ENCODE measurements at places on chromosomes 12 and 14.
A peak's percentile ranks its signal among the peaks of the same experiment; 100 is the strongest.

- DNase-seq: no peak
Observed at GRCh38 chr14:34299360-34299759, 162.7 kb downstream of the SPTSSA start.

- DNase-seq: no peak
Observed at GRCh38 chr12:31658471-31659086, 909 bp upstream of the ETFBKMT start.

DNA sequence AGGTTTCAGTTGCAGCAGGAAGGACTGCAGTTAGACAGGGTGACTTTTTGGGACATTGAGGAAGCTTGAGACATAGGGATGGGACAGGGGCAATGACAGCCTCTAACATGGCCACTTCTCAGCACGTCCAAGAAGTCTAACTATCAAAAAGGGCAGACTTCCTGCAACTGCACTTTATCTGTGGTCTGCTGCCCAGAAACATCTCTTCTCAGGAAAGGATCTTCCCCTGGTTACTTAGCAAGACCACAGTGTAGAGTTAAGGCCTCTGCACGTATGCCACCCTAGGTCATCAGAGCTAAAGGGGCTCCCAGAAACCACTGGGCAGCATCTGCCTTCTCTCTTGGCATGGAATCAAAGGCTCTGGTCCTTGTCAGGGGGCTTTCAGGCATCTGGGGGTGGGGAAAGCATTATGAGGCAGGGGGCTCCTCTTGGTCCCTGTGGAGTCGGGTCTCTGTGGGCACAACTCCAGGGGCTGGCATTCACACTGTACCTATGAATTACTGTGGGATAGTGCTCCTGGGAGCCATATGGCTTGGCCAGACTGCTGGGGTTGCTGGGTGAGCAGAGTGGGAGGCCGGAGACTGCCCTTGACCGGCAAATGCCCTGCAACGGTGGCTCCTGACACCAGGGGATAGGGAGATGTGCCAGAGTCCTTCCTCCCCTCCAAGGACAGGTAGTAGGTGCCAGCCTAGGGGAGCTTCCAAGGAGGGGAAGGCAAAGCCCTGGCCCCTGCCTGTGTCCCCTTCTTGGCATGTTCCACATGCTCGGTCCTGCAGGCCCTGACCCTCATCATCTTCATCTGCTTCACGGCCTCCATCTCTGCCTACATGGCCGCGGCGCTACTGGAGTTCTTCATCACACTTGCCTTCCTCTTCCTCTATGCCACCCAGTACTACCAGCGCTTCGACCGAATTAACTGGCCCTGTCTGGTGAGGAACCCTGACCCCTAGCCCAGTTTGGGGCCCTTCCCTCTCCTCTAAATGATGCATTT is 1.0 kb downstream of the CMTM5 start:
- DNase-seq: peak; percentile 91

DNA sequence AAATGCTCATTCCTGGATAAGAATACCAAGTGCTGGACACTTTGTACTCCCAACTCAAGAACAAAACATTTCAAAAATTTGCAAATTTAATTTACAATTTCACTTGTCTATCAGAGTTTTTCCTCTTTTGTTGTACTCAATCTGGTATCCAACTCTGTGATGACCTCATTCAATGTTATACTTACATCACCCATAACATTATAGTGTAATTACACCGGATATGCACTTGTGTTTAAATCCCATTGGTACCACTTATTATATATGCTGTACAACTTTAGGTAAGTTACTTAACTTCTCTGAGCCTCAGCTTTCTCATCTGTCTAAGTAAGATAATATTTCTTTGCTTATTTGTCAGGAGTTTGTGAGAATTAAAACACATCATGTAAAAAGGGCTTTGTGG is 76.6 kb upstream of the KCNJ8 start:
- no peak for DNase-seq

- DNase-seq: peak; percentile 11
Observed at GRCh38 chr12:52189376-52190174, 2.2 kb downstream of the KRT80 start.

GRCh38 chr12:99600388-99600787 is 47.2 kb upstream of the GARIN6 start:
- DNase-seq: no peak

DNA sequence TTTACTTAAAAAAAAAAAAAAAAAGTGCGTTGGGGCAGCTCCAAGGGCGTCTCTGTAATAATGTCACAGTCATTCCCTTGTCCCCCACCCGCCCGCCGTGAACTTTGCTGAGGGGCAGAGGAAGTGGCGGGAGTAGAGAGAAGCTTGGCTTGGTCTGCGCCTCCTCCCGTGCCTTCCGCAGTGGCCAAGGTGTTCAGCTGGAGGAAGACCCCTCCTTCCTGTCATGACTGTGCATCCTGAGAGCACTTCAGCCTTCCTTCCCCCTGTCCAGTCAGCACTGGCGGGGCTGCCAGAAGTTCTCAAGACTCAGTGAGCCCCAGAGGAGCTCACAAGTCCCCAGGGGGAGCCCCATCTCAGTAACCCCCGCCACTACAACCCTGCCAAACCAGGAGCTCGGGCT is 32.2 kb downstream of the AACS start:
- peak; percentile 37 for DNase-seq

DNA sequence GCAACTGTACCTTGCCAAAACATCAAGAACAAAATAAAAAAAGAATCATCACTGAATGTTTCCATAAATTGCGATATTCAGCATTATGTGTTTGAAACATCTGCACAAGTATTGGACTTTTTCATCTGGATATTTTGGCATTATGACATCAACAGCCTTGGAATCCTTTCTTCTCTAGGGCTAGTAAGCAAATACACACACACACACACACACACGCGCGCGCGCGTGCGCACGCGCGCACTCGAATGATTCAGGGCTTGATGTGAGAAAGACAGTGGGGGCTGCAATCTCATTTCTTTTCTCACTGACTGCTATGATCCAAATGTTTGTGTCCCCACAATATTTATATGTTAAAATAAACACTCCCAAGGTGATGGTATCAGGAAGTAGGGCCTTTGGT is 90.0 kb upstream of the SLC38A4 start:
- DNase-seq: no peak

DNA sequence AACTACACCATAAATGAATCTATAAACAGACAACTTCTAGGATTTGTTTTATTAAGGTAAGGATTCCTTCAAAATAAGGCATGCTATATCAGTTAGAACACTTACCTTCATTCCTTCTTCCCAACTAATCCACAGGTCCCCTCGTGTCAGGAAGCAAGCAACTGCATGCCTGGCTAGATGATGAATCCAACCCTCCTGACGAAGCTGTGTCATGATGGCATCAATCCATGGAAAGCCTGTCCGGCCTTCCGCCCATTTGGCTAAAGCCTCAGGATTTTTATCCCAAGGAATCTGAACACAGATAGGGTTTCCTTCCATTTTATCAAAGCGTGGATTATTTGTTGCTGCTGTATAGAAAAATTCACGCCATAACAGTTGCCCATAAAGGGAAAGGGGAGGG is 12.5 kb upstream of the MTERF2 start:
- DNase-seq: no peak

- DNase-seq: no peak
Observed at GRCh38 chr12:15474766-15475165, 152.5 kb downstream of the PTPRO start.

GRCh38 chr12:111953455-111953854 is 59.5 kb downstream of the TMEM116 start:
- DNase-seq: no peak

- no peak for DNase-seq
Observed at GRCh38 chr12:114392909-114393308, 13.0 kb downstream of the TBX5 start.

- no peak for DNase-seq
Observed at GRCh38 chr14:32458720-32459119, 129.6 kb downstream of the AKAP6 start.

- DNase-seq: no peak
Observed at GRCh38 chr14:103735439-103735814, 19.8 kb downstream of the ZFYVE21 start.

DNA sequence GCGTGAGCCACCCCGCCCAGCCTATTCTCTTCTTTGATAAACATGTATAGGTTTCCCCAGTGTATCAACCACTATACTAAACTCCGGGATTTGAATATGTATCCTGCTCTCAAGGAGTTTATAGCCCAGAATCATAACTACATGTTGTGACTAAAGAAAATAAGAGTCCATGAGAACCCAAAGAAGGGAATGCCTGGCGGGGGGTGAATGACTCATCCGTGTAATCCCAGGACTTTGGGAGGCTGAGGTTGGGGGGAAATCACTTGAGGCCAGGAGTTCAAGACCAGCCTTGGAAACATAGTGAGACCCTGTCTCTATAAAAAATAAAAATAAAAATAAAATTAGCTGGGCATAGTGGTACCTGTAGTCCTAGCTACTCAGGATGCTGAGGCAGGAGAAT is 57.2 kb downstream of the SIX6 start:
- DNase-seq: no peak

GRCh38 chr12:111330800-111331752 is 37.8 kb downstream of the PHETA1 start:
- peak; percentile 85 for DNase-seq

DNA sequence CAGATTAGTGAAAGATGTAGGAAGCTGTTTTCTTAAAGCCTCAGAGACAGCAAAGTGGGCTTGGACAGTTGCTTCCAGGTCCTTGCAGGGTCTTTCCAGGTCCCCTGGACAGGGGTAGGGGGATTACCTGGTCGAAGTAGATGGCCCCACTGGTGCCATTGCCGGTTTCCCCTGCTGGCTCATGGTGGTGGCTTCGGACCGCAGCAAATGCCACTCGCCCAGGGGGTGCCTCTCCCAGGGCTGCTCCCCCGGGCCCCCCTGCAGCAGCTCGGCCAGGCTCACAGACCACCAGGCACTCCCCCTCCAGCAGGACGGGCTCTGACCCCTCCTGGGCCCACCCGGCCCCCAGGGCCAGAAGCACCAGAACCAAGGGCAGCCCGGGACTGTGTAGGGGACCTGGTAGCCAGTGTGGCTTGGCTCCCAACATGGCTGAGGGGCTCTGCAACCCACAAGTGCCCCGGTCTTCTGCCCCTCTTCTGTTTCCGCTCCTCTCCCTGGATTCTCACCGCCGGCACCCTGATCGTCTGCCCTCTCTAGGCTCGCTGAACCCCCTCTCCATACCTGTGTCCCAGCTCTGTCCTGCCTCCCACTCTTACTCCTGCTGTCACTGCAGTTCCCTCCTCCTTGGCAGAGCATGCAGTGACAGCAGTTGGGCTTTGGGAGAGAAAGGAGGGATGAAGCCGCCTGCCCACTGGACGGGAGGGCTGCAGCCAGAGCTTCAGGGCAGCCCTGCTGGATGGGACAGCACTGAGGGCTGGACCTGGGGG is 657 bp downstream of the CBLN3 start:
- no peak for DNase-seq
